ENCODE measurements at places on chromosomes 7 and 10.
A peak's percentile ranks its signal among the peaks of the same experiment; 100 is the strongest.

DNA sequence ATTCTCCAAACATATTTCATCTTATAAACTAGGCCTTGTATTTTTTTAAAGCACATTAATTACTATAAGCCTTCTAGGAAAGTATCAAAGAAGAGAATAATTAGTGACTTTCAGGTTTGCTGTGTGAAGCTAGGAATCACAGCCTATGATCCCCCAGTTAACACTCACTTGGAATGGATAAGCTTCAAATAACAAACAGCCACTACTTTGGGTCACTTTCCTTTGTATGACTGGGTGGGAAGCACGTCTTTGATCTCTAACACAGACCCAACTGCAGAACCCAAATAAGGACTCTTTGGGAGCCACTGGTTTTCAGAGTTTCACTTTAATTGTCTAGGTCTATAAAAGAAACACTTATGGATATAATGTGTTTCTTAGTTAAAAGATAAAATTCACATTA is 769.3 kb downstream of the MAGI2 start:
- peak; percentile 34 for DNase-seq

DNA sequence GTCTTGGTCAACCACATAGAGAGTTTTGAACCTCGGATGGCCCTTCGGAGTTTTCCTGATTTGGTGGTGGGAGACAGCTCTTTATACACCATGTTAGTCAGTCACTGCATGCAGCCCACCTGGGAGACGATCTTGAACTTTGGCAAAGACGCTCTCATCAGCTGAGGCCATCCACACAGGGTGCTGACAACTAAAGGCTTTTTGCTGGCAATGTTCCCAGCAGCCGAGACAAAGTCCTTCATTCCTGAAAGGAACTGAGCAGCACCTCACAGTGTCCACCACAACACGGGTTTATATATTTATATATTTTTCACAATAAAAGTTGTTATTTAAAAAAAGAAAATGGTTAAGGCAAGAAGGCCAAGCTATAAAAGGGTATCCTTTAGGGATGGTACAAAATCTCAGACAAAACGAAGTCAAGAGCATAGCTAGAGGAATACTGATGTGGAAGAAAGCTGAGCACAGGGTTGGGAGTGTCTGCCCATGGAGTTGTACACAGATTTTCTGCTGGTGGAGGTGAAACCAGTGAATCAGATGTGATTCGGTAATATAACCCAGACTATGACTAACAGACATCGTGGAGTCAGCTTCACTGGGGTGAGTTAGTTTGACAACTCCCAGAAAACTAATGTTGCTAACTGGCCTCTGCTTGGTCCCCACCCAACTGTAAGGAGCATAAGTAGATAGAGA is 27.4 kb upstream of the CAPZA2 start:
- DNase-seq = no peak

DNA sequence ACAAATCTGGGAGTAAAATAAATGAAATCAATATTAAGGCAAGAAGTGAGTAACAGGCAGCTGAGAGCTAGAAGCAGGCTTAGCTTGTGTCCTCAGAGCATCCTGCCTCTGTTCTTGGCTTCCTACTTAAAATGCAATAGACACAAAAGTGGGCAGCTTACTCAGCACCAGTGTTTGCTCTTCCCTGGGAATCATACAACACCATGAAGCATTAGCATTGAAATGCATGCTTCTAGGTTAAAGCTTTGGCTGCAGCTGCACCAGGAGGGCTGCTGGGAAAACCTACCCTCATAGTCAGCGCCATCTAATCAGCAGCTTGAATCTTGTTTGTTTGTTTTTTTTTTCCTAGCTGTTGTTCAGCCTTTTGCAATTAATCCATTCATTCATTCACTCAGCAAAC is 104.2 kb upstream of the VWC2 start:
- no peak for DNase-seq

GRCh38 chr10:133230044-133230361 is at the start of gene UTF1:
Gene UTF1, plus strand, starts transcription at chr10:133230217. Its CDS starts 72 bp downstream, at chr10:133230289.
- no peak for DNase-seq

- no peak for DNase-seq
Measured at GRCh38 chr7:99791021-99791420, 7.0 kb upstream of the CYP3A4 start.

DNA sequence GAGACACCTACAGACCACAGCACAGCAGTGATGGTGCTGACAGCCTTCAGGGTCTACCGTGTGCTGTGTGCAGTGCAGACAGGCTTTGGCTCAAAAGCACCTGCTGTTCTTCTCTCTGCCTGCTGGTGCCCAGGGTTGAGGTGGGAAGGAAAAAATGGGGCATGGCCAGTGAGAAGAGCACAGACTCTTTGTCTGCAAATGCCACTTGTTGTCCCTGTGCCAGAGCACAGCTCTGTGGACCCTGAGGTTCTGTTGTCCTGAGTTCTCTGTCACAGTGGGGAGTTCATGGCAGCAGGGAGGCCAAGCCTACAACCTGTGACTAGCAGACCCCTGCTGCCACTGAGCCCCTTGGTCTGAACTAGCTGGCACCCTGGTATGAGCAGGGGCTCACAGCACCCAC is 376.7 kb downstream of the GLRX3 start:
- no peak for DNase-seq

GRCh38 chr7:19470031-19470430 is 238.8 kb downstream of the POLR1F start:
- no peak for DNase-seq

DNA sequence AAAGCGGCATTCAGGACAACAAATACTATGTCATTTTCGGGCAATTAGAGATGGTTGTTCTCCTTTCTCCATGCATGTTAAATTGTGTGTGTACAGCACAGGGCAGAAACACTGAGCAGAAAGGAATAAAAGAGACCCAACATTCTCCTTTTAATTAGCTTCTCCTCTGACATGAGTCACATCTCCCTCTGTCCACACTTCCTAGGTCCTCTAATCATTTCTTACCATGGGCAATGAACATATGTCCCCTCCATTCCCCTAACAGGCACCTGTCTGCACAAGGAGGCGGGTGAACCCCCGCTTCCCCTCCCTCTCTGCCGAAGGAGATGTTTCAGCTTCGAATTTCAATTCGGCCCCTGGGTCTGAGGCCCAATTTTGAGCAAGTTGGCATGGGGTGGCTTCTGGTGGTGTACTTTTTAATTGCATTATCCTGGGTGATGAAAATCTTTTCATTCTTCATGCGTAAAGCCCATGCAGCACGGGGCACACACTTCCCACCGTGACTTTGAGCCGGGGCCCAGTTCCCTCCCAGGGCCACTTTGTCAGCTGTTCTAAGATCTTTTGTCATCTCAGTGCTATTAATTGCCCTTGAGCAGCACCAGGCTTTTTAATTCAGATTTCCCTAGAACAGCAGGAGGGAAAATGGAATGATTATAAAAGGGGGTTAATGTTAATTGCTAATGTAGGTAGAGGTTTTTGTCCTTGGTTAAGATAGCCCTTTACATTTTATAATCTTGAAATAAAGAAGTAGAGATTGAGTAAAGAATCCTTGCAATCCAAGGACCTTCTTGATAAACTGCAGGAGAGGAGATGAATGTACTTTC is 219.5 kb upstream of the NRP1 start:
- DNase-seq = no peak

DNA sequence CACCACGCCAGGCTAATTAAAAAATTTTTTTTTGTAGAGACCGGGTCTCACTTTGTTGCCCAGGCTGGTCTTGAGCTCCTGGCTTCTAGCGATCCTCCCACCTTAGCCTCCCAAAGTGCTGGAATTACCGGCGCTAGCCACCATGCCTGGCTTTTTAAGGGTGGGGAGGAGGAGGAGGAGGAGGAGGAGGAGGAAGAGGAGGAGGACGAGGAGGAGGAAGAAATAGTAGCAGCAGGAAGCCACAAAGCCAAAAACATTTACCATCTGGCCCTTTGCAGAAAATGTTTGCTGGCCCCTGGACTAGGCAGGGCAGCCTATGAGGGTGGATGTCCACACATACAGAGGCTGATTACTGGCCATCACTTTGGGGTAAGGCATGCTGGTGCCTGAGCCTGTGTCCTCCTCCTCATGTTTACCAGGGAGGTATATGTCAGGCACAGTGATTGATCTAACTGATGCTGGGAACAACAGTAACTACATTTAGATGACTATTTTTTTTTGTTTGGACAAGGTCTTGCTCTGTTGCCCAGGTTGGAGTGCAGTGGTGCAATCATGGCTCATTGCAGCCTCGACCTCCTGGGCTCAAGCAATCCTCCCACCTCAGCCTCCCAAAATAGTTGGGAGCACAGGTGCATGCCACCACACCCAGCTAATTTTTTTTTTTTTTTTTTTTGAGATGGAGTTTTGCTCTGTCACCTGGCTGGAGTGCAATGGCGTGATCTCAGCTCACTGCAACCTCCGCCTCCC is 122.1 kb downstream of the HIP1 start:
- no peak for DNase-seq

DNA sequence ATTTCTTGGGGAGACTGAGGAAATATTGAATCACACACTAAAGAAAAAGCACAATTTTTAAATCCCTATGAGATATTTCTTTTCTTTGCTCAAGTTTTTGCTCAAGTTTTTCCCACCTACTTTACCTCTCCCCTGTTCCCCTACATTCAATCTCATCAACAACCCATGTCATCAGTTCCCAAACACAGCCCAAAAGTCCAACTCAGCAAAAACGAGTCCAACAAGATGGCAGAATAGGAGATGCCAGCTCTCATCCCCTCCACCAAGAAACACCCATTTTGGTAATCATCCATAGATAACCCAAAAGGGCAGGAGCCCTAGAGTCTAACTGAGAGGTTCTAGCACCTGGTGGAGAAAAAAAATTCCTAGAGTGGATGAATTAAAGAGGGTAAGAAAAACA is 152.5 kb upstream of the GHITM start:
- no peak for DNase-seq

GRCh38 chr10:109931163-109931562 is 7.9 kb upstream of the XPNPEP1 start:
- DNase-seq = no peak

- no peak for DNase-seq
Measured at GRCh38 chr10:132649651-132650360, 112.2 kb downstream of the INPP5A start.

GRCh38 chr10:10938676-10939075 is 79.0 kb upstream of the CELF2 start:
- no peak for DNase-seq

DNA sequence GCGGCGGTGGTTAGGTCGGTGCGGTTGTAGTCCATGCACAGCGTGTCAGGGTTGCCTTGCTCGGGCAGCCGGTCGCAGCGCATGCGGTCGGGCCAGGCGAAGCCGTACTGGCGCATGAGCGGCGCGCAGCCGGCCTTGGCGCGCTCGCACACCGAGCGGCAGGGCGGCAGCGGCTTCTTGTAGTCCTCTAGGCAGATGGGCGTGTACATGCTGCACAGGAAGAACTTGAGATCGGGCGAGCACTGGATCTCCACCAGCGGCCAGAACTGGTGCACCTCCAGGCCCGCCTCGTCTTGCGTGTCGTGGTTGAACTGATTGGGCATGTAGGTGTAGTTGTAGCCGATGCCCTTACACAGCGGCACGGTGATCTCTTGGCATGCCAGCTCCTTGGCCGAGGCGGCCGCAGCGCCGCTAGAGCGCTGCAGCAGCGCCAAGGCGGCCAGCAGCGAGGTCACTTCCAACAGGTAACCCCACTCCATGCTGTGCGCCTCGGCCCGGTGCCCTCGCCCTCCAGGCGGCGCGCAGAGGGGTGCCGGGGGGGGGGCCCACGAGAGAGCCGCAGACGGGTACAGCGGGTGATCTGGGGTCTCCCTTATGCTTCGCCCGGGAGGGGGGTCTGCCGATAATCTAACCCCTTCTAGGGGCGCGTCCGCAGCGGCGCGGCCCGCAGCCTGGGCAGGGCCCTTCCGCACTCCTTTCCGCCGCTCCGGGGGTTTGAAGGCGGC is 983 bp downstream of the FZD8 start:
- no peak for DNase-seq

GRCh38 chr10:110821508-110821907 is 50.2 kb upstream of the PDCD4 start:
- DNase-seq = no peak

DNA sequence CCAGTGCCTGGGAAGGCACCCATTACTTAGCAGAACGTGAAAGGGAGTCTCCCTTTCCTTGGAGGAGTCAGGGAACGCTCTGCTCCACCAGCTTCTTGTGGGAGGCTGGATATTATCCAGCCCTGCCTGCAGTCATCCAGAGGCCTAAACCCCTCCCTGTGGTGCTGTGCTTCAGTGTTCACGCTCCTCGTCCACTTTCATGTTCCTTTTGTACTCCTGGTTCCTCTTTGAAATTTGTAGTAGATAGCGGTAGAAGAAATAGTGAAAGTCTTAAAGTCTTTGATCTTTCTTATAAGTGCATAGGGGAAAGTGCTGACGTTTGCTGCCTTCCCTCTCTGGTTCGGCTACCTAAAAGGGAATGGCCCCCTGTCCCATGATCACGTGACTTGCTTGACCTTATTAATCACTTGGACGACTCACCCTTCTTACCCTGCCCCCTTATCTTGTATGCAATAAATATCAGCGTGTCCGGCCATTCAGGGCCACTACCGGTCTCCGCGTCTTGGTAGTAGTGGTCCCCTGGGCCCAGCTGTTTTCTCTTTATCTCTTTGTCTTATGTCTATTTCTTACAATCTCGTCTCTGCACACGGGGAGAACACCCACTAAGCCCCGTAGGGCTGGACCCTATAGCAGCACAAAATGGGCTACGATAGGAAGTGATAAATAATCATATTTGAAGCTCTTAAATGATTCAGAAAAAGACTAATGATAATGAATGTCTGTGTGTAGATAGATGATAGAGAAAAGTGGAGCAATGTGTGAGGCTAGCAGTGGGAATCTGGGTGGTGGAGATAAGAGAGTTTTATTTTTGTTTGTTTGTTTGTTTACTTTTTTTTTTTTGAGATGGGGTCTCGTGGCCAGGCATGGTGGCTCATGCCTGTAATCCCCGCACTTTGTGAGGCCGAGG is 5.8 kb upstream of the ESYT2 start:
- no peak for DNase-seq

DNA sequence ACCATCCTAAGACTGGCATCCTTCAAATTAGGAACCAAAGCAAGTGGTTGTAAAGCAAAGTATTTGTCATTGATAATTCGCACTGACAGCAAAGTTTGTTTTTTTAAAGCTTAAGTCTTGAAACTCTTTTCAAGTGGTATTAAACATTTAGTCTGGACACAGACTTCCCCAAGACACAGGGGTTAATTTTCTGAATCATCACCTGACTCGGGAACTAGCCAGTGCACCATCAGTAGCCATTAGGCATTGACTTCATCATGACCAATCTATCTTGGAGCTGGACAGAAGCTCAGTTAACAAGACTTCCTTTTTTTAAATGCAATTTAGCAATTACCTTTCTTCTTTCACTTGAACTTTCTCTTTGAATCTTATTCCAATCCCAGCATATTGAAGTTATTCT is 210.6 kb downstream of the ZNF365 start:
- DNase-seq = no peak

- no peak for DNase-seq
Measured at GRCh38 chr10:18351421-18351820, 211.2 kb downstream of the CACNB2 start.
